ENCODE measurements at places on chromosomes 12 and 14. TPM values are rescaled to one million over a fixed set of nuclear protein-coding genes. Genes with fewer than 3 reads are reported as not detected.

Gene DERA
- total RNA-seq, result 23.1 TPM

Gene KRT6A
- total RNA-seq, result 28.7 TPM

Gene MMP19
- total RNA-seq, result 17.7 TPM

DNA sequence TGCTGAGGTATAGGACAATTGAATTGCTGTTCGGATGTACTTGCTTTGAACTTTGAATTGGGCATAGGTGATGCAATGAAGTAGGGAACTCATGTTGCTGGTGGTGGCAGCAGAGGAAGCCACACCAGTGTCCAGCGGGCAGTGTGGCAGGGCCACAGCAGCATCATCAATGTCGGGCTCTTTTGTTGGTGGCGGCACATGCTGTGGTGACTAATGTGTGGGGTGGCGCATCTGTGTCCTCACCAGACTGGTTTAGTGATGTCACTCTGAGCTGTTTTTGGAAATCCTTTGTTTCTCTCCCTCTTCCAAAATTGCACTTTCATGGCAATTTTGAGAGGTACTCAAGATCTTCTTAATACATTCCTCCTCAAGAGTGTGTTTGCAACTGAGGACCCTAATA lies 187.6 kb downstream of the ETNK1 start:
- DNase-seq, result no peak

GRCh38 chr14:99971941-99972747 lies 93.1 kb upstream of the EVL start:
- DNase-seq, result no peak

- DNase-seq, result no peak
These were observed 56.5 kb downstream of the WASHC3 start for GRCh38 chr12:102005256-102005655.

GRCh38 chr14:74480046-74480445 lies 13.1 kb downstream of the NPC2 start:
- no peak for DNase-seq

DNA sequence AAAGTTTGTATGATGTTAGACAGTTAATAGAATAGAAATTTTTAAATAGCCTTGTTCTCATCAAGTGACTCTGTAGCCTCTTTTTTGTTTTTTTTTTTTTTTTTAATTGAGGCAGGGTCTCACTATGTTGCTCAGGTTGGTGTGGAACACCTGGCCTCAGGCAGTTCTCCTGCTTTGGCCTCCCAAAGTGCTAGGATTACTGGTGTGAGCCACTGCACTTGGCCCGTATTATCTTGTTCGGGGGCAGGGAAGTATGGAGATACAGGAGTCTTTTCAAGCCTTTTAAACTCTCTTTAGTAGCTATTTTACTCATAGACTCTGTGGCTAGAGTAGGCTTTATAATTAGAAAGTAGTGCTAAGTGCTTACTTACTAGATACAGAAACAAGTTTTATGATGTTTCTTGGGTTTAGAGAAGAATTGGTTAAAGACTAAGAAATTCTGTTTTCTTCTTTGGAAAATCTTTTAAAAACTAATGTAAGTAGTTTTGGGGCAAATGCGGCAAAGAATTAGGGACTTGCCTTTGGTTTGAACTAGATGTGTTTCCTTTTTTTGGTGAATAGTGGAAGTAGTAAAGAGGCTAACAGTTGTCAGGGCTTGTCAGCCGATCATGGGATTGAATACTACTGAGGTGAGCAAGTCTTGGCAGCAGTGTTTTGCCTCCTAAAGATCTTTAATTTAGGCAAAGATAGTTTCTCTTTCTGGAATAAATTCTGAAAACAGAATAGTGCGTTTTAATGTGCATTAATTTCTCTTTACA lies 31.3 kb downstream of the FBXO34 start:
- DNase-seq, result no peak

DNA sequence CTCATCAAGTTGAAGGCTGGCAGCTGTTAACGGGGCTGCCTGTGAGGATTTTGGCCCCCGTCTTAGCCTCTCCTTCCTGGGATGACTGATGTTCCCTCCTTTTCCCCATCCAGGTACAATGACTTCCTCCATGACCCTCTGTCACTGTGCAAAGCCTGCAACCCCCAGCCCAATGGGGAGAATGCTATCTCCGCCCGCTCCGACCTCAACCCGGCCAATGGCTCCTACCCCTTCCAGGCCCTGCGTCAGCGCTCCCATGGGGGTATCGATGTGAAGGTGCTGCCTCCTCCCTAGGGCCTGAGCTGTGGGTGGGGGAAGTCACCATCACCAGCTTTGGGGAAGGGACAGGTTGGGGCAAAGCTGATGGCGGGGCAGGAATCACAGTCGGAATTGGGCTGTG lies 16.1 kb downstream of the SDS start:
- DNase-seq, result no peak

DNA sequence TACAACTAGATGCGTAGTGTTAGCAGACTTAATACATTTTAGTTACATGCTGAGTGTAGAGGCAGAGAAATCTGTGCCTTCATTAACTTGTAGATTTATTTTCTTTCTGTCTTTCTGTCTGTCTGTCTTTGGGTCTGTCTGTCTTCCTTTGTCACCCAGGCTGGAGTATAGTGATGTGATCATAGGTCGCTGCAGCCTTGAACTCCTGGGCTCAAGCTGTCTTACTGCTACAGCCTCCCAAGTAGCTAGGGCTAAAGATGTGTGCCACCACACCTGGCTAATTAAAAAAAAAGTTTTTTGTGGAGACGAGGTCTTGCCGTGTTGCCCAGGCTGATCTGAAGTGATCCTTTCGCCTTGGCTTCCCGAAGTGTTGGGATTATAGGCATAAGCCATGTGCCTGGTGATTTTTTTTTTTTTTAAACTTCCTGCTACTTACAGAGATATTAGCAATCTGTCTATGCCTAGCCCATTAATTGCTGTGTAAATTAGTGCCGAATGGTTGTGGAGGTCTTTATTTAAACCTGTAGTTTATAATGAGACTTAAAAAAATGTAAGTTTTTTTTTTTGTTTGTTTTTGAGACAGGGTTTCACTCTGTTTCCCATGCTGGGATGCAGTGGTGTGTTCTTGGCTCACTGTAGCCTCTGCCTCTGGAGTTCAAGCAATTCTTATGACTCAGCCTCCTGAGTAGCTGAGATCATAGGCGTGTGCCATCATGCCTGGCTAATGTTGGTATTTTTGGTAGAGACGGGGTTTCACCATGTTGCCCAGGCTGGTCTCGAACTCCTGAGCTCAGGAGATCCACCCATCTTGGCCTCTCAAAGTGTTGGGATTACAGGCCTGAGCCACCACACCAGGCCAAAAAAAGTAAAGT lies 22.8 kb downstream of the ERC1 start:
- DNase-seq, result no peak

All from ureter (tissue), 1 donor.